D721Med (cell line): ENCODE measurements at places on chromosomes 2 and 18.

GRCh38 chr2:182664212-182664611 is 51.8 kb upstream of the DNAJC10 start:
- no peak for DNase-seq

GRCh38 chr2:114446571-114446970 is 4.1 kb downstream of the DPP10 start:
- DNase-seq: no peak

DNA sequence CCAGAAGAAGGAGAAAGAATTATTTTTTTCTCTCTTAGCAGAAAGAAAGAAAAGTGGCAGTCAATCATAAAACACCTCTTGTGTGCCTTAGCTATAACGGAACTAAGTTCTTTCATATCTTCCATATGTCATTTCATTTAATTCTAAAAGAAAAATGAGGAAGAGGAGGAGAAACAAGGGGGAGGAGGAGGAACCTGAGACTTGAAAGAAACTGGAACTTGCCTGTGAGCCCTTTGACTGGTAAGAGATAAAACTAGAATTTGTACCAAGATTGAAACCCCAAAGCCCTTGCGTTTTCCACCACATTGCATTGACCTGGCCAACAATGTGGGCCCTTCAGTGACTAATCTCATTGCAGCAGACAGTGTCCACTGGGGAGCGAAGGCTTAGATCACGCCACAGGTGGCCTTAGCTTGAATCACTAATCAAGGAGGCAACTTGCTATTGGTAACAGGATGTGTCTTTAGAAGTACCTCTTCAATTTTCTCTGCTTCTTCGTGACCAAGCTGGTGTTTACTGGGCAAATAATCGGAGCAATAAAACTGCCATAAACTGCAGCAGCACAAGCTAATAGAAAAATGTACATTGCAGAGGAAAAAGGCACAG is 307.9 kb downstream of the CLIP4 start:
- no peak for DNase-seq

- DNase-seq: no peak
These were observed 215.4 kb downstream of the AFF3 start for GRCh38 chr2:99926986-99927385.

- DNase-seq: no peak
These were observed 84.5 kb downstream of the PRPF40A start for GRCh38 chr2:152632736-152633135.

- no peak for DNase-seq
These were observed 72.6 kb upstream of the ZNF532 start for GRCh38 chr18:58792086-58792485.

DNA sequence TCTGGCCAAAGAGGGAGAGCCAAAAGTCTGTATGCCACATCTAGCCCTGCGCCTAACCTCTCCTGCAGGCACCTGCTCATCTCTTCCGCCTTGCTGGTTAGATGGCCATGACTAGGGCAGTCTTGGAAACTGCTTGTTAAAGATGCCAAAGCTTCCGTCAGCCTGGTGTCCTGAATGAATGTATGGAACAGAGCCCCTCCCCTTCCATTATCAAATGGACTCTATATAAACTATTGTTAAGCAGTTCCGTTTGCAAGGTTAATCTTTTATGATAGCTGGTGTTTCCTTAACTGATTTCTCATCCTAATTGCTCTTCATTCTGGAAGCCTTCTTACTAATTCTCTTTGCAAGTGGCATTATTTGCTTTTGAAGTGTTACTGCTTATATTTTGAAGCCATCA is 87.1 kb downstream of the ATP9B start:
- no peak for DNase-seq

GRCh38 chr2:73290049-73290839 is 3.1 kb downstream of the EGR4 start:
- peak; percentile 46 for DNase-seq

GRCh38 chr2:152513681-152514080 is 178.7 kb downstream of the FMNL2 start:
- DNase-seq: no peak

GRCh38 chr2:38600242-38600891 is 2.4 kb downstream of the HNRNPLL start:
- DNase-seq: no peak

- no peak for DNase-seq
These were observed 28.0 kb downstream of the MGAT5 start for GRCh38 chr2:134281815-134282419.

DNA sequence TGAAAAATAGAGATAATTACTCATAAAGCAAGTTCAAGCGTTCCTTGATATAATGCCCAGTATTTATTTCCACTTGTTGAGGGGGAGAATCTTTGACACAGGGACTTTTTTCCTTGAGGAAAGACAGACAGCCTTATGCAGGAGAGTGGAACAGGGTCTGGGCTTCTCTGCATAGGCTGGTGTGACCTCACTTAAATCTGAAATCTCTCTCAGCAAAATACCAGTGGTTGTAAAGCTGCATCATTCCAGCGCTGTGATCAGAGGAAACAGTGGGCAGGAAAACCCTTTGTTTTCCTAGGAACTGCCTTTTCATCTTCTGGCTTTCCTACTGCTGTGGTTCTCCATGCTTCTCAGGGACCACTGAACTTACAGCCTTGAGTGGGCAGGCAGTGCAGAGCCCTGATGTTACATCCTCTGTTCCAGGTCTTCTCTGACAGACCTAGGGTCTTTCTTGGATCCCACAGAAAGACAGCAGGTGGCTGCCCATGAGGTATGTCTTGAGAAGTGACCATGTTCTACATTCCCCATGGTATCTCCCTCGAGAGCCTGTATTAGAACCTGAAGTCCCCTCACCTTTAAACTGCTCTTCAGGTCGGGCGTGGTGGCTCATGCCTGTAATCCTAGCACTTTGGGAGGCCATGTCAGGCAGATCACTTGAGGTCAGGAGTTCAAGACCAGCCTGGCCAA is 17.6 kb upstream of the MAP4K4 start:
- no peak for DNase-seq

DNA sequence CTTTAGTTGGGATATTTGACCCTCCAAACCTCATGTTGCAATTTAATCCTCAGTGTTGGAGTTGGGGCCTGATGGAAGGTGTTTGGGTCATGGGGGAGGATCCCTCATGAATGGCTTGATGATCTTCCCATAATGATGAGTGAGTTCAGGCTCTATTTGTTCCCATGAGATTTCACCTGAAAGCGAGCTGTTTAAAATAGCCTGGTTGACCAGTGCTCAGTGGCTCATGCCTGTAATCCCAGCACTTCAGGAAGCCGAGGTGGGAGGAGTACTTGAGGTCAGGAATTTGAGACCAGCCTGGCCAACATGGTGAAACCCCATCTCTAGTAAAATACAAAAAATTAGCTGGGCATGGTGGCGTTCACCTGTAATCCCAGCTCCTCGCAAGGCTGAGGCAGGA is 14.9 kb upstream of the PSME4 start:
- DNase-seq: no peak

DNA sequence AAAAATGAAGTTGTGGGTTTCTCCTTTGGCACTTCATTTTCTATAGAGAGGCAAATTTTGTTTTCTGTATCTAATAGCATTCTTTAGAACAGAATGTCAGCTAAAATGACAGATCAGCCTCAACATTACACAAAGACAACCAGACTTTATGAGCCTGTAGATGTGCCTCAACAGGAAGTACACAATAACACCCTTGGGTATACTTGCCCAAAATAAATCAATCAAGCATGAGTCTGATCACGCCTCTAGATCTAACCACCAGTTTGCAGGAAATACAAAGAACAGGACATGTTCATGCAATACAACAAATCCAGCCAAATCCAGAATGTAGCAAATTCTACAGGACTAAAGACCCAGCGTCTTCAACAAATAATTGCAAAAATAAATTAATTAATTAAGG is 11.2 kb upstream of the DAPL1 start:
- DNase-seq: no peak

DNA sequence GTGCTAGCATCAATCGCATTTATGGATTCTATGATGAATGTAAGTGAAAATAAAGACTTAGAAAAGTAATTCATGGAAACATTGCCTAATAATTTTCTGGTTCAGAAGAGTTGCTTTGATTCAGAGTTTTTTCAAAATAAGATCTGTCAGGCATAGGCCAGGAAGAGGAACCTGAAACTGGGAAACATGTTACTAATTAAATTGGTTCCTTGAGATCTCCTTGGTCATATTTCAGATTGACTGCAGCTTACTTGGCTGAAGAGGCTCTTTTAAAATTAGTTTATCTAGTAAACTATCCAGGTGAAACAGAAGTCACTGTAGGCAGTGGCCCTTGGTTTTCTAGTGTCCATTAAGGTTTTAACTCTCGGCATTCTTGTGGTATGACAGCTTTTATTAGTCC is 27.4 kb downstream of the PPP1CB start:
- no peak for DNase-seq

DNA sequence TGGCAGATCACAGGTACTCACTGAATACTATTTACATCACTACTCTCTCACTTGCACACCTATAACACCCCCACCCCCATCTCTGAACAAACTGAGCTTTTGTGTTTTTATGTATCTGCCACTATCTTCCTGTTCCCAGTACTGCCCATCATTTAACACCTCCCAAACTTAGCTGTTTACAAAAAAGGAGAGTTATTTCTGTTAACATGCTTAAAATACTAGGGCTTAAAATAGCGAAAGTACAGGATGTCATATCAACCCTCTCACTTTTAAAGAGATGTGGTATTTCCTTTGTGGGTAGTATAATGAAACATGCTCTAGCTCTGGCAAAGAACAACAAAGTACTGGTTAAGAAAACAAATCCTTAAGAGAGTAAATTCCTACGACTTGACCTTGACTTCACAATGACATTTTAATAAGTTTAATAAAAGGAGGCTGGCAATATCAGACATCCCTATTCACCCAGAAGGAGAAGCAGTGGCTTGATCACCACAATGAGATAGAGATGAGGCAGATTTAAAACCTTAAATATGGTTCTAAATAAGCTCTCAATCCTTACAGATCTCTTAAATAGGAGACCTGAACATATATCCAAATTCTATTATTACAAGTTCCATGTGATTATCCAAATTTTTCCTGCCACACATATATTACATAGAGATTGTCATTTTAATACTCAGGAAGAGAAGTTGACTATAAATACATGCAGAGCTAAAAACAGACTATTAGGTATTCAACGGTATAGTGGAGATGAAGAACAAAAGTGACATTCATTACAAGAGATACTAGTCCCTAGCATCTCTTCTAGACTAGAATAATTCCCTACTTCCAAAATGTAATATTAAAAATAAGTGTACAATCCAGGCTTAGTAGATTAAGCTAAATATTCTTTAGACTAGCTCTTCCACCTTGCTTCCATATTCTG is 36.9 kb downstream of the TRAK2 start:
- no peak for DNase-seq

- DNase-seq: no peak
These were observed 99.5 kb downstream of the MAIP1 start for GRCh38 chr2:200054681-200055468.

GRCh38 chr2:100844514-100844913 is 24.6 kb downstream of the NPAS2 start:
- DNase-seq: no peak

DNA sequence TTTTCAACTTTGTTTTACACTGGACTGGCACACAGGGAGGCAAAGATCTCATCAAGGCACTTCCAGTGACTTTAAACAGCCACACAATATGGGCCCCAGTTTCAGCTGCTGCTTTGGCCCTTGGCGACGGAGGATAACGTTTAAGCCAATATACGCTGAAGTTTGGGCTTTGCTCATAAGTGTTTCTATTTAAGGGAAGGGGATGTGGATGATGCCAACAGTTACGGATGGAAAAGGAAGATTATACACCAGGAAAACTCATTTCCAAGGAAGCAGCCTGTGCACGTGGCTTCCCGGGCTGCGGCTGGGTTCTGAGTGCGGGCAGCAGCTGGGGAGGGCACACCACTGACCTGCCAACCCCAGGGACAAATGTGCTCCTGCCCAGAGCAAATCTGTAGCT is 151.1 kb downstream of the SH3BP4 start:
- no peak for DNase-seq

GRCh38 chr2:140600116-140600515 is 1530.7 kb downstream of the LRP1B start:
- DNase-seq: no peak

DNA sequence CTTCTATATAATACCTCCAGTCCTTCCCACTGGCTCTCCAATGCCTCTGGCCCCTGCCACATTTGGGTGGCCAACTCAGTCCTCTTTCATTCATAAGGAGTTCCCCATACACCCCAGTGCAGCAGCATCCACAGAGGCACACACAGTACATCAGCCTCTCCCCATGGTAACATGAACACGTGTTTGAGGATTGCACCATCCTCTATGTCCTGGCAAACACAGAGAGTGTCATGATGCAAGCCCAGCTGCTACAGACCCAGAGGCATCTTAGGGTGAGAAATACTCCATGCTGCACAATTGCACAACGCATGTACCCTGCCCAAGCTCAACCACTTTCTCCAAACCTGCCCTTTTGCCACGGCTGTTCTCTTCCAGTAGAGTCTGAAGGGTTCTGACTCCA is 11.5 kb downstream of the IGFBP5 start:
- no peak for DNase-seq

DNA sequence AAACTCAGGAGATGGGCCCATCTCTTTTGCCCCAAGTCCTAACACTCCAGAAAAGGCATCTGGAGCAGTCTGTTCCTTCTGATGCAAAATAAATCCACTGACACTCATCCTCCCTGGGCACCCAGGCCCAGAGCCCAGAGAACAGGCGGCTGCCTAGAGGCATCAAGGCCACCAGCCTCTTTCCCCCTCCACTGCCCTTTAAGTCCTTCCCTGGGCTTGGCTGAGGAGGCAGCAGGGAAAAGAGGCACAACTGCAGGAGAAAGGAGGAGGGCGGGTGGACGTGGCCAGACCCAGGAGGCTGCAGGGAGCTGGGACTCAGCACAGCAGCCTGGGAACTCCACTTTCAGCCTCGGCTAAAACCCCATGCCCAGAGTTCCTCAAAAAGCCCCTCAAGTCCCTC is 99.7 kb upstream of the ID2 start:
- no peak for DNase-seq

DNA sequence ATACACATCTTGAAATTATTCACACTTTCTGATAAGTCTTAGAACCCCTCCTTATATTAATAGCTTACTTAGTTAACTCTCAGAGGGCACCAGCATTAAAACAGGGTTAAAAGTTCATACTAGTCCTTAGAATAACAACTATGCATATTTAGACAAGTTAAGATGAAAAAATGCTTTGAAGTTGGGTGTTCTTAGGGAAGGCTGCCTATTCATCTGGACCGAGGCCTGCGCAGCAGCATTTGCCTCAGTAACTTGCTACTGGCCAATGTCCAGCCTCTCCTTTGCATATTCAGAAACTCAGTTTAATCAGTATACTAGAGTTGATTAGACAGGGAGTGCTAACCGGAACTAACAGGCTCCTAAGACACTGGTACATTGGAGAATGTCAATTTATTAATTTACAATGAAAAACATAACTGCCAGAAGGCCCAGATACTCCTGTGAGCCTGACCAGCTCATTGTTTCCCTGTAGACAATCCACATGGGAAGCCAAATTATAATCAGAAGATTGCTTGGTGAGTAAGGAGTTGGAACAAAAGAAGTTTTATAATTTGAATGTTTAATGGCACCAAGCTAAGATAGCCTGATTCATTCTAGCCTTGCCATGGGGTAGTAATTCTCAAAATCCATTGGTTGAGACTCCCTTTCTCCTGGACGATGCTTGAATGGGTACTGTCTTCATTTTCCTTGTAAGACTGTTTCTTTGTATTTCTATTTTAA is 48.9 kb downstream of the DYNC1I2 start:
- no peak for DNase-seq

GRCh38 chr2:20623741-20624155 is 27.1 kb downstream of the HS1BP3 start:
- DNase-seq: no peak

- DNase-seq: no peak
These were observed 4.9 kb downstream of the RALB start for GRCh38 chr2:120257522-120257921.
